ENCODE measurements at places on chromosomes 16 and 17.

DNA sequence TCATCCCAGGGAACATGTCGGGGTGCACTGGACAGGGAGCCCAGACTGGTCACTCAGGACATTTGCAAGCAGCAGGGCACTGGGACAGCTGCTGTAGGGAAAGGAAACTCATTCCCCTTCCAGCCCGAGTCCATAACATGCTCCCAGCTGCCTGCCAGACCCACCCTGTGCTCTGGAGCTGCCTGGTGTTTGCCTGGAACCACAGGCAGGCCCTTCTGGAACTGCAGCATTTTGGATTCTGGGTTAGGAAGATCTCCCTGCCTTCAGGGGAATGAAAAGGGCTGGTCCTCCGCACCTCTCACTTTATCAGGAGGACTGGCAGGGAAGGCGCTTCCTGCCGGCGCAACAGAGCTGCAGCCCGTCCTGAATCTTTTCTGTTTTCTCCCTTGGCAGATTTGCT lies 41.2 kb downstream of the MEAK7 start:
- no peak for DNase-seq

DNA sequence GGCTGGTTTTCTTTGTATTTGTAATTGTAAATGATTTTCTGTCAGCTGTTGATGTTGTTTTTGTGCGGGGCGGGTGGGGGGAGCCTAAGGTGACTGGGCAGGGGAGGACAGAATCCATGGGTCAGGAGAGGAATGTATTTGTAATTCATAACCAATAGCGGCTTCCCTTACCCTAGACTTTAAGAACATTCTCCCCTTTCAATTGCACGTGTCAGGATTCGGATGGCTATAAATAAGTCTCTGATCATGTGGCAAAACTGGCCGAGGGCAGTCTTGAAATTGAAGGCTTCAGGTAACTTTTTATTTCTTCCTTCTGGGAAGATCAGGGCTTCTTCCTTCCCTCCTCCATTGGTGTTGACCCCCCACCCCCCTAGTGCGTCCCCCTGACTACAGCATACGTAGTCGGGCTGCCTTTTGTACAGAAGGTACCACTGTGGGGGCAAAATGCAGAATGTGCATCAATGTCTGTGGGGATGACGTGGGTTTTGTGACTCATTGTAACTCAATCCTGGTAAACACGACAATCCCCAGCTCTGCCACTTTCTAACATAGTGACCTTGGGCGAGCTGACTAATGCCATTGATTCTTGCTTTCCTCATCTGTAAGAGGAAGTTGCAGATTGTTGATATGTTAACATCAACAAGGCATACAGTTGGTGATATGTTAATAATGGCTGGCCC lies 16.2 kb downstream of the MARCHF10 start:
- no peak for DNase-seq

DNA sequence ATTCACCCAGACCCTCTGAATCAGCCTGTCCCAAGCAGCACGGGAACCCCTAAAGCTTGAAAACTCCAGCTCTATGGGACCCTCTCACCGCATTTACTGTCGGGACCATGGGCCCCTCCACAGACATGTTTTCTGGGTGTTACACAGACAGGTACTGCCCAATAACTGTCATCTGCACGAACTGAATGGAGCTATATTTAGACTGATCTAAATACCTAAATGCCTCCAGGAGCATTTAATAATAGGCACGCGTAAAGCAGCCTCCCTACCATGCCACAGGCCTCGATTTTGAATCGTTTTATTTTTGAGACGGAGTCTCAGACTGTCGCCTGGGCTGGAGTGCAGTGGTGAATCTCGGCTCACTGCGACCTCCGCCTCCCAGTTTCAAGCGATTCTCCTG lies 49.7 kb downstream of the EMP2 start:
- no peak for DNase-seq

GRCh38 chr16:73735018-73735417 lies 561.6 kb upstream of the PSMD7 start:
- DNase-seq = no peak

DNA sequence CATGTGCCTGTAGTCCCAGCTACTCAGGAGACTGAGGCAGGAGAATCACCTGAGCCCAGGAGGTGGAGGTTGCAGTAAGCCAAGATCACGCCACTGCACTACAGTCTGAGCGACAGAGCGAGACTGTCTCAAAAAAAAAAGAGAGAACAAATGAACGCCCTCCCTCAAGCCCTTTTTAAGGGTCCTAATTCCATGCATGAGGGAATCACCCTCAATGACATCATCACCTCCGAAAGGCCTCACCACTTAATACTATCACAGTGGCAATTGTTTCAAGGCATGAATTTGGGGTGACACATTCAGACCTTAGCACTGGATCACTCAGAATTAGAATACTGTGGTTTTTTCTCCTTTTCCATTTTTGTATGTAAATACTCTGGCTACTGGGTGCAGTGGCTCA lies 57.8 kb downstream of the CHD9NB start:
- no peak for DNase-seq

- no peak for DNase-seq
Measured at GRCh38 chr16:85869785-85870558, 29.0 kb upstream of the IRF8 start.

GRCh38 chr16:20214401-20214800 lies 112.9 kb downstream of the GP2 start:
- no peak for DNase-seq

- DNase-seq = no peak
Measured at GRCh38 chr17:57152967-57153528, 68.0 kb downstream of the AKAP1 start.

GRCh38 chr17:79341816-79342215 lies 267.2 kb downstream of the ENGASE start:
- no peak for DNase-seq

GRCh38 chr17:37051833-37052232 lies 103.1 kb downstream of the AATF start:
- no peak for DNase-seq

GRCh38 chr16:81076566-81077075 lies 417 bp downstream of the C16orf46 start:
- peak; percentile 86 for DNase-seq

GRCh38 chr17:33517746-33518145 lies 224.7 kb upstream of the ASIC2 start:
- DNase-seq = no peak

GRCh38 chr17:81556863-81557262 lies 4.7 kb upstream of the FAAP100 start:
- DNase-seq = no peak

DNA sequence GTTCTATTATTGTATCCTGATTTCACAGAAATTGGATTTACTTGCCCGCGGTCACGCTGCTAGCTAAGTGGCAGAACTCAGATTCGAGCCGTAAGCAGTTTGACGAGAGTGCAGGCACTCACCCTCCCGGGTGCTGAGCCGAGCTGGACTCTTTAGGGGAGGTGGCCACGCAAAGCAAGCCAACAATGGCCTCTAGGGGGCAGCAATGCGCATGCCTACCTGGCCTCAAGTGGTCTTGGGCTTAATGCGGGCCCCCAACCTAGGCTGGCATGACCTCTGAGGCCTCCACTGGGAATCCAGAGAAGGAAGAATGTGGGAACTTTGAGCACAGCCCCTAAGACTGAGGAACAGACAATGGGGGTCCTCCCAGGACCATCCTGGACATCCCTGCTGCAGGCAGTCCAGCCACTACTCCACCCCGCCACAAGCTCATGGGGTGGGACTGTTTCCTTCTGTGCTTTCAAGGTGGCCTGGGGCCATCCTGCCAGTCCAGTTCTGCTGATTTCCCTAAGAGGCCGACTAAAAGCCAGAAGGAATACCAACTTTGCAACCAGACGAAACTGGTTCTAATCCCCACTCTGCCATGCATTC lies 276.5 kb downstream of the XYLT1 start:
- peak; percentile 35 for DNase-seq

DNA sequence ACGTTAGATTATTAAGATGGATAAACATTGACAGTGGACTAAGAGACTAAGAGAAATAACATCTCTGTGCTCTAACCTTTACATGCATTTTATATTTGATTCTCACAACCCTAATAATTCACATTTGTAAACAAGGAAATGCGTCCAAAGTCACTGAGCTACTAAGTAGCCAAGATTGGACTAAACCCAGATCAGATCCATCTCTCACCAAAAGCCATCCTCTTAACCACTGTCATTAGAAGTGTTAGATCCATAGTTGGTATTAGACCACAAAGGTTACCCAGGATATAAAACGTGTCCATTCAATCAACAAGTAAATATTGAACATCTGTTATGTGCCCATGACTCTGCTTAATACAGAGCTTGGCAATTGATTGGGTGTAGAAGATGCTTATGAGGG lies 5.2 kb downstream of the HSD17B2 start:
- DNase-seq = no peak

DNA sequence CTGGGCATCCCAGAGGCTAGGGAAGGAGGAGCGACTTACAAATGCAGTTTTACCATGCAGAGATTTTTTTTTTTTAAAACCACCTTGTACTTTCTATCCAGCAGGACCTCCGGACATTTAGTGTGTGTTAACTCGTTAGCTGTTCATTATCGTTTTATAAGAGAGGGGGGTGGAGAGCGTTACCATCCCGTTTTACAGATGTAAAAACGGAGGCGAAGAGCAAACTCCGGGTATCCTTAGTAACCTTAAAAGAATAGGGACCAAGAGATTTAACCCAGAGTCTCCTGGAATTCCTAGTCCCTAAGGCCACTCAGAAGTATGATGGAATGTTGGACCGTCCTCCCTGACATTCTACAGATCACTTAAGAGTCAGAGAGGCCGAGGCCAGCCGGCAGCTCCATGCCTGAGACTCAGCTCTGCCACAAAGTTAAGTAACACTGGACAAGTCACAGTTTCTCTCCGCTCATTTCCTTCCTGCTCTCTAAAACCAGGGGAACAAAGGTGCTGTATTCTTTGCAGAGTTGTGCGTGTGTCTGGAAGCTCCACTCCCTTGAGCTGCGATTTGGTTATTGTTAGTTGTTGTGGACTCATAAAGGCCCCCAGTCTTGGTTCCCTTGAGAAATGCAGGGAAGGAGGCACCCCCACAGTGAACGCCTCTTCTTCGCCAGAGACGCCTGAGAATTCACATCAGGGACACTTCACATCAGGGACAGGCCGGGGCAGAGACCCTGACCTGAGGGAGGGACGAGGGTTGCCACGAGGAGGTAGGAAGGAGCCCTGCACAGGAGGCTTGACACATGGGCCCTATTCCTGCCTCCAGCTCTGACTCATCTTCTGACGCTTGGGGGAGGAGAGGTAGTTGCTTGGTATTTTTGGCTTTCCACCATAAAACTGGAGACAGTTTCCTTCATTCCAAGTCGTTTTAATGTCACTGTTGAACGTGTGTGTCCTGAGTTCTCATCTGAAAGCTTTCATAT lies 1.2 kb downstream of the DUSP14 start:
- DNase-seq = peak; percentile 22

DNA sequence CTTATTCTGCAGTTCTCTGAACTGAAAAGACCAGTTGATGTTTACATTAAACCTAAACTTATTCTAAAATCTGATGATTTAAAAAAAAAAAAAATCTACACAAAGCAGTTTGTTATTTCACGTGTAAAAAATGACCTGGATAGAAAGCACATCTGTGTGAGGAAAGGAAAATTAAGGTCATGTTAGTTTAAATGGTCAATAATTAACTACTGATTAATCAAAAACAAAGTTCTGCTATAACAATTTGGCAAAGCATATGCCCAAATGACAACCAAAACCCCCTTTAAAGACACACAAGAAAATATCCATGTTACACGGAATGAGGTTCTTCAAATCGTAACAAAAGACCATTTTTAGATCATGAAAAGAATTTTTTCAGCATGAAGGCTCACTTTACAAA lies 30.4 kb downstream of the CACNG1 start:
- no peak for DNase-seq

DNA sequence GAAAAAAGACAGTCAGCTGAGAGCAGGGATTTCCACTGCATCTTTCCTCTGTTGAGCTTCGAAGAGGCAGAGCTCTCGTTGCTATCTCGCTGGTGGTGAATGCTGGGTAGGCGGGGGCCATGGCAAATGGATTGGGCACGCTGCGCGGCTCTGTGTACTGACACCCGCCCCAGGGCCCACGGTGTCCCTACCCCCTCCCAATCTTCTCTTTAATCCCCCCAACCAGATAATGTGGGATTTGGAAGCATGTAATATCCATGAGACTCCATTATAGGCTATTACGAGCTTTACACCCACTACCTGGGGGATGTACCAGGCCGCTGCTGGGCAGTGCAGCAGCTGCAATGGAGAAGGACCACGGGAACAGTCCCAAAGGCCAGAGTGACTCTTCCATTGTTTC lies 8.3 kb downstream of the PIPOX start:
- DNase-seq = no peak

- DNase-seq = no peak
Measured at GRCh38 chr16:77592021-77592420, 130.3 kb upstream of the NUDT7 start.

DNA sequence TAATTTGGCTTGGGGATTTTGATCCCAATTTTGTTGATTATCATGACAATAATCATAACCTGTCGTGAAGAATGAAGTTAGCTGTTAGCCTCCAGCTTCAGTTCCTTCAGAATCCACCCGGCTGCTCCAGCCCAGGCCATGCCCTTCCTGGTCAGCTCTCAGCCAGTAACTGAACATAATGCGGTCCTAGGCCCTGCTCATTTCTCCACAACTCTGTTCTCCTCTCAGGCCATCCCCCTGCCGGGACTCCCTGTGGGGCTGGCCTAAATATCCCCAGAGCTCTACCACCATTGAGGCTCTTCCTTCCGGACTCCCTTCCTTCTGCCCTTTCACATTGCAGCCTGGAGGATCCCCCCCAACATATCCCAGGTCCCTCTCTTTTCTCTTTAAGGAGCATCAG lies 833.4 kb upstream of the GOT2 start:
- DNase-seq = no peak

DNA sequence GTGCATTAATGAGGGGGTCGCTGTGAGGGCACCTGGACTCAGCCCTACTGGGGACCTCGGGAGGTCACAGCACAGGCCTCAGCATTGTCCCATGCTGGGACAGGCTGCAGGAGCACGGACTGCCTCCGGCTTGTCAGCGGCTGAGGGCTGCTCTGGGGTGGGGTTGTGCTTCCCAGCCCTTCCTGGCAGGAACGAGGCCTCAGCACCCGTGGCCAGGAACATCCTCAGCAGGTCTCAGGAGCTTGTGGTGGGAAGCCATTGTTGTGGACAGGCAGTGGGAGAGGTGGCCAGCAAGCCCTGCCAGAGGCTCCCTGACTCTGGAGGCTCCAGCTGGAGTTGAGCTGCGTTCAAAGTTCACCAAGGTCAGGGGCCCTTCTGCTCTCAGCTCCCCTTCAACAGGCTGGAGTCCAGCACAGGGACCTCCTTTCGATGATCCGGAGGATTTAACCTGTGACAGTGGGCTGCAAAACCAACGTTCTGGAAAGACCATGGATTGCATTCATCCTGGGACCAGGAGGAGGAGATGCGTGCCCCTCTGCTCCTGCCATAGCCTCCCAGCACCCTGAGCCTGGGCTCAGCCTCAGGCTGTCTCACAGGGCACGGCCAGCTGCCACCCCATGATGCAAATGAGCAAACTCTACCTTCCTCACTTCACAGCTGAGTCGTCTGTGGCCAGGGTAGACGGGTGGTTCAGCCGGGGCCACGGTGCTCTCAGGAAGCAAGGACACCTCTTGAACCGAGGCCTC lies 32.6 kb downstream of the FOXL1 start:
- DNase-seq = no peak
